ENCODE measurements at places on chromosomes 6 and 20.

- DNase-seq = peak; percentile 56
Measured at GRCh38 chr6:30647242-30648116, 546 bp downstream of the C6orf136 start.

GRCh38 chr6:38792356-38792755, 77.2 kb downstream of the DNAH8 start:
- DNase-seq = no peak

DNA sequence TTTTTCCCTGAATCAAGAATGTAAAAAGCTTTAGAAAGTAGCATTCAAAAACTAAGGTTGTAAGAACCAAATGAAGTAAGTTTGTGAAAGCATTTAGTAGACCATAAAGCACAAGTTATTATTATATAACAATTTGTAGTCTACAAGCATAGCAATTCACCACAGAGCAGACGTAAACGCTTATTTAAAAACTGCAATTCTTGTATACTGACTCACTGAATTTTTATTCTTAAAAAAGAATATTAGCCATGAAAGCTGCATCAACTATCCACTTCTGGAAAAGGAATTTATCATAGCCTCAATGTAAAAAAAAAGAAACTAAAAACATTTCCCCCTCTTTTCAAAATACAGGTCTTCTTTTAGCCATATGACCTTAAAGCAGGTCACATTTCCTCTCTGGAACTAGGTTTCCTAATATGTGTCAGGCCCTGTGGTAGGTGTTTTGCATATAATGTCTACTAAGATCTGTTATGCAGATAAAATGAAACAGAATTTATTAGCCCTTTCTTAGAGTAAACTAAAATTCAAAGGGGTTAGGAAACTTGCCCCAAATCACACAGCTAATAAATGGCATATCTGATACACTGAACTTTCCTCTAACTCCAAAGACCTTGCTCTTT, 2.1 kb downstream of the MAP3K7 start:
- DNase-seq = no peak

DNA sequence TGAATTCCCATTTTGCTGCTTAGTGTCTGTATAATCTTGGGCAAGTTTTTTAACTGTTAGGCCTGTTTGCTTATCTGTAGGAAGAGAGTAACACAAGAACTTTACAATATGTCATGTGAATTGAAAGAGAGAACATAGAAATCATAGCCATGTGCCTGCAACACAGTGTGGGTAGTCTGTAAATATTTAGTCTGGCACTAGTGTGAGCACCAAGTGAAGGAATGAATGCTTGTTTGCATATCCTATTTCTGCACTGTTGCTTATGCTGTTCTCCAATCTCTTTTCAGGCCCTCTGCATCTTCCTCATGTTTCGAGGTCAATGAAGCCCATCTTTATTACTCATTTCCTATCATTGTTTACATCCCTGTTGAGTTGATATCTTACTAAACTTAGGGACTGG, 49.2 kb downstream of the CBFA2T2 start:
- no peak for DNase-seq

- DNase-seq = no peak
Measured at GRCh38 chr6:111799576-111800258, 73.5 kb downstream of the FYN start.

- no peak for DNase-seq
Measured at GRCh38 chr6:95867205-95867604, 148.6 kb upstream of the FUT9 start.

DNA sequence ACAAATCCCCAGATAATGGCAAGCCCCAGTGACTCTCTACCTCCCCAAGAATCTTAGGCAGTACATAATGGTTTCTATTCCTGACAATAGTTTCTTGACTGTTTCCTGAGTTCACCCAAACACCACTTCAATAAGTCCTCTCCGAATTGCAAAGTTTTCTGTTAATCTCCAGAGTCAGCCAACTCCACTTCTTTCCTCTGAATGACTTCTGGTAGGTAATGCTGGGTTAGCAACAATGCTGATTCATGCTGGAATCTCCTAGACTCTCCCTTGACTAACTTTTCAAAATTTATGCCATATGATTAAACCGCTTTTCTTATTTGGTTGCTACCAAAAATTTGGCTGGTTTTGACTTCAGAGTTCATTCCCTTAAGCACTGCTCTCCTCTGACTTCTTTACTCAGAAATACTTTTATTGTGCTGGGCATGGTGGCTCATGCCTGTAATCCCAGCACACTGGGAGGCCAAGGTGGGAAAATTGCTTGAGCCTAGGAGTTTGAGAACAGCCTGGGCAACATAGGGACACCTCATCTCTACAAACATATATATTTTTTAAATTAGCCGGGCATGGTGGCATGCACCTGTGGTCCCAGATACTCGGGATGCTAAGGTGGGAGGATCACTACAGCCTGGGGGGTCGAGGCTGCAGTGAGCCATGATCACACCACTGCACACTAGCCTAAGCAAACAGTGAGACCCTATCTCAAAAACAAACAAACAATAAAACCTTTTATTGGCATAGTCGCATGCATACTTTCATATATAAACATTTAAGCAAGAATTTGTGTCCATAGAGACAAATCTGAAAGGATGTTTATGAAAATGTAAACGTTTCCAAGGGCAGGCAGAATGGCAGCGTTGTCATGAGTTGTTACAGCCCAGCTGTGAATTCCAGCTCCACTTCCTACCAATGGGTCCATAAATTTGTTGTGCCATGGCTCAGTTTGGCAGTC, 249.3 kb upstream of the PLN start:
- DNase-seq = no peak

GRCh38 chr20:16393297-16393696, 180.0 kb downstream of the KIF16B start:
- DNase-seq = no peak

GRCh38 chr20:63977739-63978276, 1.6 kb downstream of the SAMD10 start:
- DNase-seq = no peak

GRCh38 chr6:131822119-131822518, 14.3 kb downstream of the ENPP1 start:
- no peak for DNase-seq

- no peak for DNase-seq
Measured at GRCh38 chr6:129177801-129178200, 294.9 kb downstream of the LAMA2 start.

DNA sequence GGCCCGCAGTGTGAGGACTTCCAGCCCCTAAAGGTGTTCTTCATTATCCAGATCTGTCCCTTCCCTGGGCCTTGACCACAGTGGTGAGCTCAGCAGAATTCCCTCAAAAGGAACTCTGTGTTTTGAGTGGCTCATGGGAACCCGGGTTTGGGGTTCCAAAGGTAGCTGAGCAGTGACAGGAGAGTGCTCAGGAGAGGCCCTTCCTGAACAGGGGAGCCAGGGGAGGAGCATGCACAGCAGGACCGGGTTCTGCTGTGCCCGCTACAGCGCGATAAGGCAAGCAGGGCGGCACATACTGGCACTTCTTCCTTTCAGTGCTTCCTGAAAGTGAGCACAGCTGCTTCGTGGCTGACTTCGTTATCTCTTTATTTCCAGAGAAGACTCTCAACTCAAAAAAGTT, 88.3 kb downstream of the SSR1 start:
- DNase-seq = no peak

DNA sequence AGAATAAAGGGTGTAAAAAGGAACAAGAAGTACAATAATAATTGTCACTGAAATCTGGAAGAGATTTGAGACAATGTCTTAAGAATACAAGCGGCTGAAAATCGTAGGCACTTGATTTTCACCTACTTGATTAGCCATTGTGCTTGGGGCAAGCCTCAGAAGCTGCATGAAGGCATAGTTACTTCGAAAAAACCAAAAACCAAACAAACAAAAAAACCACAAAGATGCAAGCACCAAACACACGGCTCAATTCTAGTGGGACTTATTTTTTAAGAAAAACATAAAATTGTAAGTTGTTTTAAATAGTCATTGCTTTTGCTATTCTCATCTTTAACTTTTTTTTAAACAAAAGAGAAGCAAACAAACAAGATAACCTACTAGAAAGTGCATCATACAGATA, 235.6 kb downstream of the OGFRL1 start:
- DNase-seq = no peak

- DNase-seq = peak; percentile 56
Measured at GRCh38 chr6:108133594-108134179, 32.1 kb upstream of the NR2E1 start.

DNA sequence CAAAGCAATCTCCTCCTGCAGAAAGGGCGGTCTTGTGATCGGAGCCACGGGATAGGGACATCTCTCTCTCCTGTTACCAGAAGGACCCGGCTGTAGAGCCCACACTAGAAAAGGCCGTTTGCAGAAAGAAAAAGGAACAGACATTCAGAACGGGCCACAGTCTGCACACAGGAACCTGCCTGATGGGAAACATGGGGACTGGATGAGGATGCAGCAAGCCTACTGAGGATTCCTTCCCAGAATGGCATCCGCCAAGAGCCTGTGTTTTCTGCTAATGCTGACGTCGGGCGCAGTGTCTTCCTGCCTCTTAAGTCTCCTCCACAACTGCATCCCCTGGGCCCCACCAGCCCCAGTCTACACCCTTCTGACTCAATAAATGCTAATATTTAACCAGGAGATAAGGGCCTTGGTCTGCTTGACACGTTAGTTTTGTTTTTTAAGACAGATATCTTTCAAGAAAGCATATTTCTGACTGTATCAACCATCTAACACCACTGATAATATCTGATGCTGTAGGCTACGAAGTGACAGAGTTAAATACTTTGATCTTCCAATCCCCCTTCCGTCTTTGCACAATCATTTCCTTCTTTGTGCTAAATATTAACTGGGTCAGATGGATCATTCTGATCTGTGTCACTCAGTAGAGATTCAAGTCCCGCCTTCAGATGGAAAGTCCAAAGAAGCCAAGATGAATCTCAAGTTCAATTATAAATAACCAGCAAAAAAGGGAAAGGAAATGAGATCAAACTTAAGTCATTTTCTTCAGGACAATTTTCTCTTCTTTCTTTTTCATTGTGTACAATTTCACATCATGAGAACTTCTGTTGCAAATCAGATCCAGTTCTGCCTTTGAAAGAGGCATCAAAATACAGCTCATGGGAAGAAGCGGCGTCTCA, 20.7 kb downstream of the FAM50B start:
- DNase-seq = no peak

- no peak for DNase-seq
Measured at GRCh38 chr6:148419430-148419829, 76.8 kb downstream of the SASH1 start.

DNA sequence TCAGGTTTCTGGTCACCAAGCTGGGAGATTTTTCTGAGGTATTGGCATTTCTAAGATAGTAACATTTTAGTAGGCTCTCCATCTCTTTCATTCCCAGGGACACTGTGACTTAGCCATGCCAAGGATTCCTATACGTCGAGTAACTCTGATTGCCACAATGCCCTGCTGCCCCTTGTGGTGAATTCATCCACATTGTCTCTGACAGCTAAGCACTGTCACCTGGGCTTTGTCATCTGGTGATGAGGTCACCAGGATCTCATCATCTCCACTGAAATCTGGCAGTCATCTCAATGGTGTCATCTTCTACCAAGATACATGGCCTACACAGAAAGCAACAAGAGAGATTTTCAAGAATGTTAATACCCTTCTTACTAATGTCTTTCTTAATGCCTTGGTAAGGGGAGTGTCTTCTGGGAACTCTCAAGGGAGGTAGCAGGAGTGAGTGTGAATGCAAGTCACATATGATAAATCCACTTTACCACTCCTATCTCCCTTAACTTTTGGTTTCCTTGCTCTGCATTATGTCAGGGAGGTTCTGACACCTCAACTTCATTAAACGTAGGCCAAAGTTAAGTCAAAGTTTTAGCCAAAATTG, 246.7 kb downstream of the CD109 start:
- no peak for DNase-seq

DNA sequence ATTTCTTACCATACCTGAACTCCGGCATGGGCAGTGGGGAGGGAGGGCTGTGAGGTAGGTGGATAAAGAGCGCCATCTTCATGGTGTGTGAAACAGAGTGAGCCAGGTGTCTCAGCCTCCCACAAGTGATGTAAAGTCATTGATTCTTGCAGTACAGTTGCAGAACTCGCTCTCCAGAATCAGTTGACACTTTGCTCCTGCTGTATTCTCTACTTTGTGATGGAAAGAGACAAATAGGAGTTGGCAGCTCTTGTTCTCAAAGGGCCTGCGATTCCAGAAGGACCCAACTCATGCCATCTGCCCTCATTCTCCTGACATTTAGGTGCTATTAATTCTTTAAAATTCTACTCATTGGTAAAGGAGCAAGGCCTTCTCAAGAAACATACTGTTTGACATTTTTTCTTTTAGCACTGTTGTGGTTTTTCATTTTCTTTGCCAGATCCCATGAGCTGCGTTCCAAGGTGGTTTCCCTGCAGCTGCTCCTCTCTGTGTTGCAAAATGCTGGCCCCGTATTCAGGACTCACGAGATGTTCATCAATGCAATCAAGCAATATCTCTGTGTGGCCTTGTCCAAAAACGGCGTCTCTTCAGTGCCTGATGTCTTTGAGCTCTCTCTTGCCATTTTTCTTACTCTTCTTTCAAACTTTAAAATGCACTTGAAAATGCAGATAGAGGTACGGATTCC, 49.3 kb downstream of the ARFGEF2 start:
- no peak for DNase-seq

- no peak for DNase-seq
Measured at GRCh38 chr20:45776931-45777330, 14.8 kb downstream of the WFDC3 start.

- no peak for DNase-seq
Measured at GRCh38 chr6:101883505-101883904, 490.0 kb downstream of the GRIK2 start.

GRCh38 chr6:6417475-6417874, 97.0 kb upstream of the F13A1 start:
- DNase-seq = no peak

GRCh38 chr6:129849456-129849855, 11.7 kb downstream of the TMEM244 start:
- DNase-seq = peak; percentile 31

- no peak for DNase-seq
Measured at GRCh38 chr6:73712535-73713173, 16.7 kb downstream of the CD109 start.

GRCh38 chr20:63579017-63579694, 5.1 kb upstream of the HELZ2 start:
- no peak for DNase-seq

DNA sequence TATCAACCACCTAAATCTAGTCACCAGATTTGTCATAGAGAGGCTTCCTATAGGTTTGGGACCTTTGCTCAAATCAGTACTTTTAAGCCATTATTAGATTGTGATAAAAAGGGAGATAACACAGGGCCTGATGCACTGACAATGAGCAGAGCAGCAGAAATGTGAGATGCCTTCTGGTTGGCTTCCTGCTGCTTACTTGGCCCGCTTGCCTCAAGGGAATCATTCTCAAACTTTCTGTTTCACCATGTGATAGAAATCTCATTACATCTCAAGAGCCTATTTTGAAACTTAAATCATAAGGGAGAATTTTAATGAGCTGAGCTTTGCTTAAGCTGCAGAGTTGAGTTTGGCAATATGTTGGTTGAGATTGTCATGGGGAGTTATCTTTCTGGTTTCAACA, 606.0 kb downstream of the DHX35 start:
- no peak for DNase-seq

DNA sequence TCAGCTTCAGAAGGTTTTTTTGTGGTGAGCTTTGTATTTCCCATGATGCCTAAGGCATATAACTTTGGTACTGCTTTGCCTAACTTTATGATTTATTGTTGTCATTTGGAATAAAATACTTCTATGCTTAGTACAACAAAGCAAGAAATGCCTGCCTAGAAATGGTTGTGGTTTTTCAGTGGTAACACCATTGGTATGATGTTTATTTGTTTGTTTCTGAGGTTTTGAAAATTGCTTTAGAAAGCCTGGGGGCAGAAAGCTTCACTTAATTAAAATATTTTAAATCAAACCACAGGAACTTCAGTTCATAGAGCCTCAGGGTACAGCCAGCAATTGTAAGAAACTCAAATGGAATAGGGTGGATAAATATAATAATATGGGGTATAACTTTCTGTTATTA, 351.2 kb upstream of the MAP3K7 start:
- DNase-seq = no peak
